ENCODE measurements at places on chromosomes 1 and 21.

- H3K27ac ChIP-seq: peak overlapping the region; percentile 83
- H3K4me3 ChIP-seq: no peak overlapping the region
- H3K4me1 ChIP-seq: peaks cover 3% of the 10 kb centered on the region
- DNase-seq: peak; percentile 14
- no peaks in the 10 kb centered on the region for H3K27me3 ChIP-seq
- H3K36me3 ChIP-seq: no peaks in the 10 kb centered on the region
Observed at GRCh38 chr21:28636752-28637691, 355.7 kb downstream of the LTN1 start.

DNA sequence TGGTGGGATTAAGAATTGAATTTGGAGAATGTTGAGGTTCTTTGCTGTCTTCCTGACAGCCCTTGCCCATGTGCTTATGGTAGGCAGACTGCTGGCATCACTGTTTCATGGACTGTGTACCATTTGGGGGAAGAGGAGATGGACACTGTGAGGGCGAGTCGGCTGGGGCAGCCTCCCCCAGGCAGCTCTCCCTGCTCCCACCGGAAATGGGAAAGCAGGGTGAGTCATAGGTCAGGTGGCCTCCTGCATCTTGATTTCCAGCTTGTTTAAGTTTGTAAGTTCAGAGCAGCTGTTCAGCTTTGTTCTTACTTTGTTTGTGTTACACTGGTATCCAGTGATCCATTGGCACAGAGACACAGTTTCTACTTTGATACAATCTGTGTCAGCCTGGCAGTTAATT lies 87.2 kb upstream of the CNIH3 start:
- peaks cover 12% of the 10 kb centered on the region for H3K4me1 ChIP-seq
- no peaks in the 10 kb centered on the region for H3K27me3 ChIP-seq
- no peaks in the 10 kb centered on the region for H3K36me3 ChIP-seq

DNA sequence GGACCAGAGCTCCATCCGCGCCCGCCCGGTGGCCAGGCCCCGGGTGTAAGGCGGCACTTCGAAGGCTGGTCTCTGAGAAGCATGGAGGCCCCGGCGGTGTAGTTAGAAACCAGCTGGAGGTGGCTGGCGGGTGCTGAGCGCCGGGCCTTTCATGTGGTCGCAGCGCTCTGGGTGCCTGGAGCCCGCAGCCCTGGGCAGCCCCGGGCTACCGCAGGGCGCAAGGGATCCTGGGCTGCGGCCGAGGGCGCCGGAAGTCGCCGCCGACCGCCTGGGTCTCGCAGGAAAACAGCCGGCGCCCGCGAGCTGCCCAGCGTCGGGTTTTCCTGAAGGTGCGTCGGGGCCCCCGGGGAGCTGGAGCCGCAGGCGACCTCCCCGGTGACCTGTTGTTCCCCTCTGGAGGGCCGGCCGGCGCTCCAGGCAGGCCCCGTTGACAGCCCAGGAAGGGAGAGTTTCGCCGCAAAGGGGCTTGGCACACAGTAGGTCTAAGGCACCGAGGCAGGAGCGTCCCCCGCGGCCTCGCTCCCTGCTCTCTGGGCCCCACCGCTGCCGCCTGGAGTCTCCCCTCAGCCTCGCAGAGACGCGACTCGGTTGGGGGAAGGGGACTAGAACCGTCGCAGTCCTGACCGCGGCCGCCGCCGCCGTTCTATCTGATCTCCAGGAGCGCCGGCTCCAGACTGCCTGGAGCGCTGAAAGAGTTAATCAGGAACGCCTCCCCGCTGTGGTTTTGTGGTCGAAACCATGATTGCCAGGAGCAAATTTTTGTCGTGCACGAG lies 2.7 kb downstream of the GRHL3 start:
- peak; percentile 85 for DNase-seq
- H3K4me1 ChIP-seq: peaks cover 28% of the 10 kb centered on the region
- no peaks in the 10 kb centered on the region for H3K36me3 ChIP-seq
- peak overlapping the region; percentile 78 for H3K4me3 ChIP-seq

DNA sequence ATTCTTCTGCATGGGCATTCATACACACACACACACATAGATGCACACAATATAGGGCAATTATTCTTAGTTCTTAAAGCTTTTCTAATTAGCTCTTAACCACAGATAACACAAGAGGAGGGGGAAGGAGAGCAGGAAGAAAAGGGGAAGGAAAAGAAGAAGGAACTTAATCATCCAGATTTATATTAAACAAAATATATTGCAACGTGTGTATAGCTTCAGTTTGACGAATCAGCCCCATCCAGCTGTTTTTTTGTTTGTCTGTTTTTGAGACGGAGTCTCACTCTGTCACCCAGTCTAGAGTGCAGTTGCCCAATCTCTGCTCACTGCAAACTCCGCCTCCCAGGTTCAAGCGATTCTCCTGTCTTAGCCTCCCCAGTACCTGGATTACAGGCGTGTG lies 21.7 kb upstream of the ANKRD13C start:
- H3K4me3 ChIP-seq: no peak overlapping the region
- H3K27ac ChIP-seq: no peak overlapping the region
- no peaks in the 10 kb centered on the region for H3K27me3 ChIP-seq
- H3K36me3 ChIP-seq: no peaks in the 10 kb centered on the region

GRCh38 chr1:225597926-225598575 lies 54.9 kb downstream of the ENAH start:
- no peak overlapping the region for H3K27ac ChIP-seq
- H3K4me1 ChIP-seq: no peaks in the 10 kb centered on the region
- H3K4me3 ChIP-seq: no peak overlapping the region
- peak; percentile 56 for DNase-seq
- no peaks in the 10 kb centered on the region for H3K27me3 ChIP-seq

GRCh38 chr1:44422161-44422560 lies 17.1 kb downstream of the RNF220 start:
- H3K36me3 ChIP-seq: no peaks in the 10 kb centered on the region
- H3K4me3 ChIP-seq: no peak overlapping the region
- no peak overlapping the region for H3K27ac ChIP-seq

- peaks cover 69% of the 10 kb centered on the region for H3K4me1 ChIP-seq
- H3K27ac ChIP-seq: no peak overlapping the region
- no peaks in the 10 kb centered on the region for H3K36me3 ChIP-seq
- DNase-seq: no peak
- no peaks in the 10 kb centered on the region for H3K27me3 ChIP-seq
Observed at GRCh38 chr21:45436351-45437065, 31.5 kb downstream of the COL18A1 start.

DNA sequence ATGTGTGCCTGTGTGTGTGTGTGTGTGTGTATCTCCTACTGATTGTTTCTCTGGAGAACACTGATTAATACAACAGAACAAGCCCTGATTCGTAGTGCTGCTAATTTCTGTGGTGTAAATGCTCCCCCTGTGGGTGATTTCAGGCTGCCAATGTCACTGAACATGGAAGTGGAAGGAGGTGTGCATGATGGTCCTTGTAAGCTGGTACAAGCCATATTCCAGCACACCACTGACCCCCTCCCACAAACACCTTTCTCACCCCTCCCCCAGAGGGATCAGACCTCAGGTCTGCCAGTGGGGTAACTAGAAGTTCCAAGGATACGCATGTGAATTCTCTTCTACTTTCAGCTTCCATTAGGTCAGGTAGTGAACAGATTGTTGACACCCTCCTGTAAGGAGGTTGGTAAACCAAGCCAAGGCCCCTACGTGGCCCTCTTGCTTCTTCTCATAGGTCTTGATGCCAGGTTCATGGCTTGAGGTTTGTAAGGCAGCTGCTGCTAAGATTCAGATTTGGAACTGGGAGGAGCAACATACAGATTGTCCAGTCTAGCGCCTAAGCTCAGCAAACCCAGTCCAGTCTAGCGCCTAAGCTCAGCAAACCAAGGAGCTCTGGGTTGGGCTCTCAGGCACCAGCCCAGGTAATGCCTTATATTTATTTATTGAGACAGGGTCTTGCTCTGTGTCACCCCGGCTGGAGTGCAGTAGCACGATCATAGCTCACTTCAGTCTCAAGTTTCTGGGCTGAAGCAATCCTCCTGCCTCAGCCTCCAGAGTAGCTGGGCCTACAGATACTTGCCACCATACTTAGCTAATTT lies 38.7 kb downstream of the DHCR24 start:
- H3K27me3 ChIP-seq: no peaks in the 10 kb centered on the region
- H3K4me1 ChIP-seq: peaks cover 35% of the 10 kb centered on the region
- no peak overlapping the region for H3K27ac ChIP-seq
- no peak overlapping the region for H3K4me3 ChIP-seq
- DNase-seq: no peak

DNA sequence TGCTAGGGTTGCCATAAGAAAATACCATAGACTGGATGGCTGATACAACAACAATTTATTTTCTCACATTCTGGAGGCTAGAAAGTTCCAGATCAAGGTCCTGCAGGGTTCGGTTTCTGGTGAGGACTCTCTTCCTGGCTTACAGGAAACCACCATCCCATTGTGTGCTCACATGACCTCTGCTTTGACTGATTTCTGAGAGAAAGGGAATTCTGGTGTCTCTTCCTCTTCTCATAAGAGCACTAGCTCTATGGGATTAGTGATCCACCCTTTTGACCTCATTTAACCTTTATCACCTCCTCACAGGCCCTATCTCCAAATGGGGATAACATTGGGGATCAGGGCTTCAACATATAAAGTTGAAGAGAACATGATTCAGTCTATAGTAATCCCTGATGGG lies 47.5 kb downstream of the MRPL39 start:
- no peak overlapping the region for H3K27ac ChIP-seq
- no peak for DNase-seq
- no peaks in the 10 kb centered on the region for H3K27me3 ChIP-seq
- H3K4me3 ChIP-seq: no peak overlapping the region

DNA sequence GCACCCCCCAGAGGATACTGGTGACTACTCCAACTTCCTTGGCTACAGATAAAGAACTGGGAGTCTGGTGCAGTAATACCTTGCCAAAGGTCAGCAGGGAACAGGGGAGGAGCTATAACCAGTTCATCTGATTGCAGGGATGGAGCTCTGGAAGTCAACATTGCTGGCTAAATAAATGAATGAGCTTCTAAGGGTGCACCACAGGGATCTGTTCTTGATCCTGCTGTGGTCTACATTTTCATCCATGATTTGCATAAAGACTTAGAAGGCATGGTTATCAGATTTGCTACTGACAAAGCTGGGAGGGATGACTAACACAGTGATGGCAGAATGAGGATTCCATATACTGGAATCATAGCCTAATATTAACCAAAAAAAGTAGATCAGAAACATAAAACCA lies 18.3 kb downstream of the PLEKHA6 start:
- no peaks in the 10 kb centered on the region for H3K36me3 ChIP-seq
- H3K4me3 ChIP-seq: no peak overlapping the region
- H3K4me1 ChIP-seq: no peaks in the 10 kb centered on the region
- no peak overlapping the region for H3K27ac ChIP-seq
- H3K27me3 ChIP-seq: peaks cover 80% of the 10 kb centered on the region

Measured in mesenchymal stem cell (in vitro differentiated cells and primary cell).